ENCODE measurements at places on chromosomes 2 and 18.

DNA sequence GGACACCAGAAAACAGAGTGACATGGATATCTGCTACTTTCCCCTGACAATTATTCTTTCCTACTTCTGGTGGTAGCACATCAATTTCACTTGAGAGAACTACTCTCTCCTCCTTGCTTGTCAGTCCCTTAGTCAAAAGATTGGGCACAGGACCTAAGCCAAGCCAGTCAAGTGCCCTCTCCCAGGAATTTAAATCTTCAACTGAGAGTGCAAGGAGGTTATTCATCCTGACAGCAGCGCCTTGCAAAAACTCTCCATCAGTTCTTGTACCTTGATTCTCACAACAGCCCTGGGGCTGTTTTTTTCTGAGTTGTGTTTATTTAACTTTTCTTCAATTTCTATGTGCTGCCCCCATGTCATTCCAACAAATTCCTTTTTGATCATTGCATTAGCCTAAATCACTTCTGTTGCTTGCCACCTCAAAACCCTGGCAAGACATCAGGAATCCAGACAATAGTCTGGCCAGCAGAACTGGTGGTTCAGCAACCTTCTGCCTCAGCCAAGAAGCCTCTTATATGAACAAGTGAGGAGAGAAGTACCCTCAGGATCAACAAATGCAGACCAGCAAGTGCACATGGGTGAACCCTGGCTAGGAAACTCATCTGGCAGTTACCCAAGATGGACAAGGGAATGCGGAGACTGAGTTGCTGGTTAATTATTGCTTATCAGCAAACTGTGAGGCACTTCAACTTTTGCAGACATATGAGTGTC lies 19.4 kb downstream of the COL4A3 start:
- DNase-seq: no peak

GRCh38 chr2:32485399-32485798 lies 128.6 kb downstream of the BIRC6 start:
- no peak for DNase-seq

DNA sequence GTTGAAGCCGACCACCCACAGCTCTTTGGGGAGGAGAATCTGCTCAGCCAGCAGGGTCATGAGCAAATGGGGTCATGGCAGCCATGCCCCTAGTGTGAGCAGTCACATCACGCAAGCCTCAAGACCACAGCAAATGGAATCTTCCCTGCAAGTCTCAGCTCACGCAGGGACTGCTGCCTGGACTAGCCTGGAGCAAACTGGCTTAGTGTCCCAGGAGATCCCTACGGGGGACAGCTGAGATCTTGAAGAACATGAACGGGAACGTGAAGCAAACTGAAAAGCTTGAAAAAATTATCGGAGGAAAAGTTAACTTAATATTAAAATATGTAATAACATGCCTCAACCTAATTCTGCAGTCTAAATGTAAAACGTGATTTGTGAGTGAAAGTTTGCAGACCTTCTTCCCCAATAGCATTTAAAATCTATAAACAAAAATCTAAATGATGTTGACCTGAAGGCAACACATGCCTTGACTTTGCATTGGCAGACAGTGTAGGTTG lies 118.4 kb downstream of the FAM124B start:
- DNase-seq: no peak

- DNase-seq: no peak
Measured at GRCh38 chr2:236250286-236250685, 13.9 kb downstream of the ASB18 start.

GRCh38 chr18:70333757-70334156 lies 44.9 kb downstream of the SOCS6 start:
- no peak for DNase-seq

DNA sequence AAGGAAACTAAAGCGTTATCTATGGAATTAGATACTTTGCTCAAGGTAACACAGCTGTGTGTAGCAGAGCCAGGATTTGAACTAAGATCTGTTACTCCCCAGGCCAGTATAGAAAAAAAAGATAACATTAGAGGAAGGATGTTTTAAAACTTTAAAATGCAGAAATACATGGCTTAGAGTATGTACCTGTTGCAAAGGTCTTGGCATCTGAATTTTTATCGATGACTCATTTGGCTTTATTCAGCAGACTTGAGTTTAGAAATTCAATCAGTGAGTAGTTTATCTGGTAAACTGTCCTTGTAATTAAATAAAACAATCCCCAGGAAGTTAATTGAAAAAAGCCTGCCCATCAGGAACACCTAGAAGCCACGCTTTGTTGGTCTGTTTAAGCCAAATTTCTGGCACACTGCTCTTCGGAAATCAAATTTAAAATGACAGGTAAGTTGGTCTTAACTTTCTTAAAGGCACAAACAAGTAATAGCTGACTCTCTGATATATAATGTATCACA lies 36.9 kb downstream of the SCN9A start:
- no peak for DNase-seq

GRCh38 chr18:12287684-12288402 lies 20.2 kb upstream of the TUBB6 start:
- DNase-seq: no peak

- no peak for DNase-seq
Measured at GRCh38 chr2:189566046-189566445, 14.5 kb downstream of the SLC40A1 start.

- no peak for DNase-seq
Measured at GRCh38 chr2:136019306-136019705, 33.9 kb upstream of the DARS1 start.

- no peak for DNase-seq
Measured at GRCh38 chr2:63059793-63060471, 9.3 kb downstream of the OTX1 start.

DNA sequence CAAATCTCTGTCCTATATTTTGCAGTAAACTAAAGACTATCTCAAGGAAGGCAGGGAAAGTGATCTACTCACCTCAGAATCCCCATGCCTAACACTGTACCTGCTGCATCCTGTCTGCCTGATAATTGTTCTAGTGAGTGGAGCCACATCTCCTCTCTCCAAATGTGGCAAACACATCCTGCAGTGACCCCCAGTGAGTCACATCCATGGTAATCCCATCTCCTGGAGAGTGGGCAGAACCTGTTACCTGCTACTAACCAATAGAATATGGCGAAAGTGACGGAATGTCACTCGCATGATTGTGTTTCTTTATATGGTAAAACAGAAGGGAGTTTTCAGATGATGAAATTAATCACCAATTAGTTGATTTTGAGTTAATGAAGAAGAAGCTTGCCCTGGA lies 353.8 kb upstream of the DLGAP1 start:
- DNase-seq: no peak

DNA sequence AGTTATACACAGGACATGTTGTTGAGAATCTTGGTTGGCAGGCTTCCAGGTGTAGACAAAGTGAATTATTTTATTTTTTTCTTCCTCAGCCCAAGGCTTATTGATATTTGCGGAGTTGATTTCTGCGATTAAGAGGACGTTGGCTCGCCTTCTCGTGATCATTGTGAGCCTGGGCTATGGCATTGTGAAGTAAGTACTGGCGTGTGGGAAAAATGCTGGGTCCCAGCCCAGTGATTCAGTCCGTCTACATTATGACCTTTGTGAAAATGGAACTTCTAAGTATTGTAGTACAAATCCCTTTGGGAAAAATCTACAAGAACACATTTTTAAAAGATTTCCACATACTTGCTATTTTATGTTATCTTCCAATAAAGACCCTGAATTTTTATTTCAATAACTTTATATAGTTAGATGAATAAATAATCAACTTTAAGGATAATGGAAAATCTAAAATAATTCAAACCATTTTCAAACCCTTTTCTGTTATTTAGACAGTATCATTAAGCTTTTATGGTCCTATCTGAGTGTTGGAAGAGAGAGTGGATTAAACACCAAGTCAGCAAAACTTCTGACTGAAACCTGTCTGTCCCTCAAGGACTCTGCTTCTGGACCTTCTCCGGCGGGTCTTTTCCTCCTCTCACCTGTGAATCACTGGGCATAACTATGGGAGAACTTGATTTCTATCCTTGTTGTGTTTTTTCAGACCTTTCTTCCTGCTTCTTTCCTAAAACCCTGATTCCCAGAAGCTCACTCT lies 31.0 kb downstream of the TMEM87B start:
- no peak for DNase-seq

- no peak for DNase-seq
Measured at GRCh38 chr2:222146488-222146887, 152.3 kb downstream of the PAX3 start.

GRCh38 chr2:233976690-233977294 lies 59.6 kb downstream of the TRPM8 start:
- DNase-seq: no peak

- no peak for DNase-seq
Measured at GRCh38 chr2:38754049-38754448, 2.9 kb upstream of the SRSF7 start.

GRCh38 chr2:204116159-204116792 lies 179.7 kb downstream of the ICOS start:
- DNase-seq: no peak

DNA sequence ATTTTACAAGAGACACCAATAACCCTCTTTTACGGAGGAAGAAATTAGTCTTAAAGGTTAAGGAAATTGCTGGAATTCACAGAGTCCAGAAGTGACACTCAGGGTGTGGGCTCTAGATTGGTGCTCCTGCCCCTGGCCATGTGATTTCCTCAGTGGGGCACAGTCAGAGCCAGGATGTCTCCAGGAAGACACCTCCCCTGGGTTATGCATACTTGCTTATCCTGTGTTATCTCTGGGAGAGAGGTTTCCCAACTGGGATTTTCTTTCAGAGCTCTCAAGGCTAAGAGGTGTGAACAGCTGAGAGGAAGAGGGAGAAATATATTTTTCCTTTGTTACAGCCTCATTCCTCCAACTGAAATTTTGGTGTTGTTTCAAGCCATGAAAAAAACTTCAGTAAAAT lies 125.6 kb upstream of the CELF4 start:
- DNase-seq: no peak

- no peak for DNase-seq
Measured at GRCh38 chr2:54543733-54544396, 87.7 kb downstream of the SPTBN1 start.

DNA sequence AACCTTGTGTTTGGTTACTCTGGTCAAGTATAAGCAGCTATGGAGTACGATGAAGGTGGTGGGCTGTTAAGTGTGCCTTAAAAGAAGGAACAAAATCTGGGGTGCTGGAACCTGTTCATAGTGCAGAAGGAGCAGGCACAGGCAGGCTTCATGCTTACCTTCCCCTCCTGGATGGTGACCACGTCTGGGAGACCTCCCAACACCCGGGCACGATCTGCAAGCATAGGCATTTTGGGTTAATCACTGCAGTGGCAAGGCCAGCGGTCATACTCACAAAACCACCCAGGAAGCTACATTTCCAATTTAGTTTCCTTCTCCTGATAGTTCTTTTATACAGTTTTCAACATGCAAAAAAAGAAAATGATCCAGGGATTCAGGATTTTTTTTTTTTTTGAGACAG lies 58.7 kb upstream of the LPIN2 start:
- DNase-seq: no peak

DNA sequence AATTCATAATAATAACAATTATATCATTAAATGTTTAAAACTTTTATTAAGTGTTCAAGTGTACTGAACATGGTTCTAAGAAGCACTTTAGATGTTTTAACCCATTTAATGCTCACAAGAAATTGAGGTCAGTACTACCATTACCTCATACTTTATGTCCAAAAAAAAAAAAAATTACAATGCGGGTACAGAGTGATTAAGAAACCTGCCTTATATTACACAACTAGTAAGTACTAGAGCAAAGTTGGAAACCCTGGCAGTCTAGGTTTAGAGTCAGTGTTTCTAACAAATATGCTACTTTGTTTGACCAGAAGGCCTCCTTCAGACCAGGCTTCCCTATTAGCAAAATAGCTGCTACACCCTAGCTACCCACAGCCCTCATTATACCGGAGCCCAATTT lies 28.5 kb downstream of the PLEKHM3 start:
- no peak for DNase-seq

DNA sequence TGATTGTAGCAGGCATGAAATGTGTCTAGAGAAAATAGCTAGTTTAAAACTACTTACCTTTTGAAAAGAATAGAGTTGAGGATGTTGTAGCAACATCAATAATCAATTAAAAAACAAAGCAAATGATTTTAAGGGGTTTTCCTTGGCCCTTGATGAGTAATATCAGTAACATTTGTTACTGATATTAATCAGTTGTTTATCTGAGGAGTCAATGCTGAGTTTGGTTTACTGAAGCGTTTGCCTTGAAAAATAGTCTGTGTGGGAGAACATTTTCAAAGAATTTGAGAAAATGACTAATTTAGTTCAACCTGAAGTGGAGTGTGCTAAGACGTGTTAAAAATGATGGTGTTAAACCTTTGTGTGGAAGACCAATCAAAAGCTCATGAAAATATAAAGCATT lies 9.3 kb downstream of the PTH2R start:
- no peak for DNase-seq

- DNase-seq: no peak
Measured at GRCh38 chr2:60306267-60306861, 247.1 kb downstream of the BCL11A start.

DNA sequence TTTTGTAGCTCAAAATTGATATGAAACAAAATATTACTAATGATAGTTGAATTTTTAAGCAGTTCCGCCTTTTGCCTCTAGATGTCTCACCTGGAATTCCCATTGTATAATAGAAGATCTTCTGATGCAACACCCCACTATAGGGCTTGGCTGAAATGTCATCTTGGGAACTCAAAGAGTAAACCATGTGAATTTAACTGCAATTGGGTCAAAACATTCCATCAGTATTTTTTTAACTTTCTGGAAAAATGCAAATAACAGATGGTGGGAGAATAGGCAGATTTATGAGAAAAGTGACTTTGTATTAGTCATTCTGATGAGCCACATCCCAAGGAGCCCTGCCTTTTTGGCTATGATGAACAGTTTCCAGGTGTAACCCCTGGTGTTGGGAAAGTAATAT lies 489.9 kb downstream of the NYAP2 start:
- no peak for DNase-seq

- no peak for DNase-seq
Measured at GRCh38 chr2:230688490-230688889, 24.2 kb upstream of the CAB39 start.

- no peak for DNase-seq
Measured at GRCh38 chr2:89829828-89830227, 1138.4 kb downstream of the RPIA start.

GRCh38 chr2:43210467-43211303 lies 15.7 kb downstream of the ZFP36L2 start:
- no peak for DNase-seq

DNA sequence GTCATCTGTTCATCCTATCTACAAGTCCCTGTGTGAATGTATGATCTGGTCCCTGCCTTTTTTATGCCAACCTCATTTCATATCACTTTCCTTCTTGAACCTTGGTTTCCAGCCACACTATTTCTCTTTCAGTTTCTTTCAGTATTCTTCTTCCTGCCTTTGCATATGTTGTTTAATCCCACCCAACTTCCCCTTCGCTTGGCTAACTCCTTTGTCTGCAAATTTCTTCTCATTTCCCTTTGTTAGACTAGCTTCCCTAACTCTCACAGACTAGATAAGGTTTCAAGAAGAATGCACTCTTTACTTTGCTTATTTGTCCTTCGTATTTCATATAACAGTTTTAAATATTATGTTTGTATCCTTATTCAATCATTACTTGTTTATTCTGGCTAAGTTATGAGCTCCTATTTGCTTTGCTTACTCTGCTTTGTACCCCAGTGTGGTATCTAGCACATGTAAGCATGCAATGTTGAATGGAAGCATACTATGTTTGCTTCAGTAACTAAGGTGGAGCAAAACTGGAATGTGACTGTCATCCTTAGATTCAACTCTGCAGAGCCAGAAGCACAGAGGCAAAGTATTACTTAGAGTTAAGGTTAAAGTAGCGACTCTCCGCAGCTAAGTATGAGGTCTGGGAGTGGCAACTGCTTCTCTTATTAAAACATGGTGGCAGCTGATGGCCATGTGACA lies 681.3 kb downstream of the CPS1 start:
- DNase-seq: no peak

GRCh38 chr2:204361738-204362137 lies 183.5 kb upstream of the PARD3B start:
- no peak for DNase-seq

Data from stimulated activated CD4-positive, alpha-beta T cell treated with anti-CD3 and anti-CD28 coated beads, Interleukin-2, amount 100 ng/mL, for 48 hours (primary cell).